ENCODE measurements at places on chromosomes 2 and 18.

GRCh38 chr2:210480764-210481163 lies 4.2 kb upstream of the LANCL1 start:
- DNase-seq, result no peak

- DNase-seq, result no peak
Observed at GRCh38 chr18:37481491-37481890, 84.1 kb downstream of the CELF4 start.

- DNase-seq, result no peak
Observed at GRCh38 chr18:57427429-57428201, 7.6 kb upstream of the ONECUT2 start.

- DNase-seq, result no peak
Observed at GRCh38 chr2:203596183-203596582, 61.1 kb upstream of the RAPH1 start.

- DNase-seq, result no peak
Observed at GRCh38 chr2:4980995-4981394, 711.2 kb upstream of the SOX11 start.

DNA sequence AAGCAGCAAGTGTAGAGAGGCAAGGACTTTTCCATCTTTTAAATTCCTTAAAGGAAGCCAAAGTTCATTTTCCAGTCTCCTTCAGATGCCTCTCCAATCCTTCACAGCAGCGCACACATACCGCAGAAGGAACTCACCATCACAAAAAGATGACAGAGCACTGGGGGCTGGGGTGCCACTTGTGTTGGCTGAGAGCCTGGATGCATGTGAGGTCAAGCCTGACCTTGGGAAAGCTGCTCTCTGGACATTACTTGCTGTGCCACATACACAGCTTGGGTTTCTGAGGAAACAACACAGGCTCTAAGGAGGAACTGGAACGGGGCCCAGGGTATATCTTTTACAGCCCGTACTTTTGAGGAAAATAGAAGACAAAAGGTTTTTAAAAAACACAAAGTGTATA lies 364.3 kb upstream of the MEX3C start:
- DNase-seq, result no peak

- peak; percentile 21 for DNase-seq
Observed at GRCh38 chr2:227509824-227510619, 38.1 kb downstream of the AGFG1 start.

DNA sequence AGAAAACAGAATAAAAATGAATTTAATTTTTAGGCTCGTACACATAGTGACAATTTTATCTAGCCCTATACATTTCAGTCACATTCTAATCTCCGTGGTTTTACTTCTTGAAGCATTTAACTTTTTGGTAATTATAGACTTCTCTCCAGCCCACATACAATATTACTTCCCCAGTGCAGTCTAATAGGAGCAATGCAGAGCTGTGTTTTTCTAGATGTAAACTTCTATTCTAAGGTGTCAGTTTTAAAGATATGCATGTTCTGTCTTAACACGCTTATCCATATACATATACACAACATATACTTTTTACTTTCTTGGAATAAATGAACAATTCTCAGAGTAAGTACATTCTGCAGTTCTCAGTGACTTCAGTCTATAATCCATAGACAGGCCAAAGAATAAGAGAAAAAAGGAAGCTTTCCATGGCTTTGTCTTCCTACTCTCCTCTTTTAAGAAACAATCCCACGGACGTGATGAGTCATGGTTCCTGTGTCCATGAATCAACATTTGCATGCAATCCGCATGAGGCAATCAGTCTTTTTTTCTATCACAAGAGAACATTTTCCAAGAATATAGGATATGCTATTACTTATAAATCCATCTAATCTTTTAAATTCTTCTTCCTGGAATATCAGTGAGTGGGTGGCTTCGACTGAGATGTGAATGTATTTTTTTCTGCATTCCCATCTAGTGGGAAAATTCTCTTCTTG lies 42.8 kb downstream of the CCDC102B start:
- DNase-seq, result peak; percentile 9

DNA sequence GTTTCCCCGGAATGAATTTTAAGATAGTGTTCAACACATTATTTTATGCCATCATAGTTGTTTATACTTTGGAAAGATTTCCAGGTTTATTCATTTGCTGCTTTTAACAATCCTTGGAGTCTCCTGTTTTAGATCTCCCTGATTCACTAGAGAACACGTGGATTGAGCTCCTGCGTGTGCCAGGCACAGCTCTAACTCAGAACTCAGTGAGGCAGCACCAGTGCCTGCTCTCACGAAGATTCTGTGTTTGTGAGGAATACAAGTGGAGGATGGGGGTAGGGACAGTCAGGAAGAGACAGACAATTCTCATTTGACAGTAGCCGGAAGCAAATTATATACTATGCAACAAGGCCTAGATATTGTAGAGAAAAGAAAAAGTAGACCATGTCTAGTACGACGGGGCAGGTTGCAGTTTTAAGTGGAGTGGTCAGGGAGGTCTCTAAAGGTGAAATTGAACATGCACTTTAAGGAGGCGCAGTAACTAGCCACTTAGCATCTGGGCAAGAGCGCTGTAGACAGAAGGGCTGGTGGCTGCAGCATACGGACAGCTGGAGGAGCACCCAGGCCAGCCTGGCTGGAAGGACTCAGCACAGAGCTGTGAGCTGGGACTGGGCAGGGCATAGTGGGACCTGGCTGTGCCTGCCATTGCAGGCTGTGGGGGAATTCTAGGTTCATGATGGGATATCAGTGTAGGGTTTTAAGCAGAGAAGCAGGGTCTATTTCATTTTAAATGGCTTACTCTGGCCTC lies 24.3 kb downstream of the RNF144A start:
- DNase-seq, result no peak
